NCI-H1105 treated with DMSO at 0.1 percent for 48 hours (cell line): ENCODE measurements at places on chromosomes 4 and X.
A peak's percentile ranks its signal among the peaks of the same experiment; 100 is the strongest.

GRCh38 chrX:133746593-133746992, 238.8 kb downstream of the GPC3 start:
- no peak for DNase-seq

GRCh38 chr4:103303011-103303410, 104.9 kb upstream of the CENPE start:
- DNase-seq, result no peak

DNA sequence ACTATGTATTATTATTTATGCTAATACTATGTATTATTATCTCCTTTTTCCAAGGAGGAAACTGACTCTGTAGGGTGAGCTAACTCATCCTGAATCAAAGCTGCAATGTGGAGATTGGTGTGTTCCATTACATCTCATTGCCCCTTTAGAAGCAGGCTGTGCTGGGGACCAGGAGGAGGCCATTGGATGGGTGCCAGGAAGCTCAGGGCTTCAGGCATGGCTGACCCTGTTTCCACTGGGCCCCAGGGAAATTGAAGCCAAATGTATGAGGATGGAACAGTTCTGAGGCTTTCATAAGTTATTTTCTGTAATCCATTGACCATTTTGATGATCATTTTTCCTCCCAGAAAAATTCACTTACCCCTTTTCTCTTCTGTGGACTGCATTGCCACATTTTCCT, 418.8 kb upstream of the ZFP42 start:
- DNase-seq, result no peak

- DNase-seq, result no peak
Measured at GRCh38 chr4:119025420-119025819, 110.2 kb upstream of the MYOZ2 start.

DNA sequence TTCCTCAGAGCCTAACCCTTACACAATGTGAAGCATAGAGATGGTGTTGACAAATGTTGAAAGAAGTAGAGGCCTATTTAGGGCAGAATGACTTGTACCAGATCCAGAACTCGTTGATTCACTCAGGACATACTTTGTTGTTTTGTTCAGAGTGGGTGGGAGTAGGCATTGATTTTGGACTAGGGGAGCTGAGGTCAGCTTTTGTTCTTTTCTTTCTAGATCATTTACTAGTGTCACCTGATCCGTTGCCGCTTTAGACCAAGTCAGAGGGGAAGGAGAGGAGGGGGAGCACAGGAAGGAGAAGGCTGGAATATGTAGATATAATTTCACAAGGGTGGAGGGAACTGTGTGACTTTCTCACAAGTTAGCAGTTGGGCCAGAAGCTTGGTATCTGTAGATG, 282.4 kb upstream of the GPC4 start:
- no peak for DNase-seq

DNA sequence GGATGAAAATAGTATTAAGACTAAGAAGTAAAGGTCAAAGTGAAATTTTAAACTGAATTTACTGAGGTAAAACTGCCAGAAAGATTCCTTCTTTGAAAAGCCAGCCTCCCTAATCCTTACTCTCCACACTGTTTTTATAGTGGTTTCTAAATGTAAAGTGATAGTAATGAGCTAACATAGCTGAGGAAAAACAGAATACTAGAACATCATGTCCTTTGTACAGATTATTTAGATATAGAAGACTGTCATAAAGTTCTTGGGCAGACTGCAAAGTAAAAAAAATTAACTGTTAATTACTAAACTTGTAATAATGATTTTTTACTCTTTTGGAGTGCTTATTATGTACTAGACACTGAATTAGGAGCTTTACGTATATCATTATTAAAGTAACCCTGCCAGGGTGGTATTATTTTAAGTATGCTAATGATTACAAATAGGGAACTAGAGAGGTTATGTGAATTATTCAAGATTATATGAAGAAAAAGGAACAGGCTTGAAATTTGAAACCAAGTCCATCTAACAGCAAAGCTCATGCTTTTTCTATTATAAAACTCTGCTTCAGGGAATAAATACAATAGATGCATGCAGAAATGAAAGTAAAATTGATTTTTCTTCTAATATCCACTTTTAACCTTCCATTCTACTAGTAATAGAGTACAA, 150.5 kb downstream of the TBCK start:
- no peak for DNase-seq

- no peak for DNase-seq
Measured at GRCh38 chrX:134373736-134374135, 86.2 kb upstream of the HPRT1 start.

DNA sequence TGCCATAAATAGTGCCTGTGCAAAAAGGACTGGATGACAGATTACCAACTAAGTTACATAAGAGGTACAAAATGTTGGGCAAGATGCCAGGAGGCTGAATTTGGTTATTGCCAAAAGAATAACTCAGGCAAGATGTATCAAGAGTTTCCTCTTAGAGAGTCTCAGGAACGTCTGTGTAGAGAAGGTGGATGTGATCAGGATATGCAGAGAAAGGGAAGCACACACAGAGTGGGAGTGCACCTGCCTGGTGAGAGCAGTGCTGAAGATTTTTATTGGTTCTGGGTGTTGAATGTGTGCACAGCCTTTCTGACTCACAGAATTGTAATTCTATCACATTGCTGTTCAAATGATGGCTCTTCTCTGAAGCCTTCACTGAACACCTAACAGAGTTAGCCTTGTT, 156.8 kb upstream of the HS3ST1 start:
- peak; percentile 21 for DNase-seq

DNA sequence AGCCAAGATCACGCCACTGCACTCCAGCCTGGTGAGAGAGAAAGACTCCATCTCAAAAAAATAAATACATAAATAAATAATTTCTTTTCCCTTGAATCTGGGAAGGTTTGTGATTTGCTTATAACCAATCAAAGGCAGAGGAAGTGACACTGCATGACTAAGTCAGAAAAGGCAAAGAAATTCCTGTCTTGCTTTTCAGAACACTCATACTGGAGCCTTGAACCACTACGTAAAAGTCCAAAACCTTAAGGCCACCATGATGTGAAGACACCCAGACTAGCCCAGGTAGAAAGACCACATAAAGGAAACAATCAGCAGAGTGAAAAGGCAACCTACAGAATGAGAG, 36.6 kb downstream of the TMEM156 start:
- DNase-seq, result no peak

- no peak for DNase-seq
Measured at GRCh38 chr4:182231080-182231479, 12.1 kb upstream of the TENM3 start.

GRCh38 chrX:108070891-108071290, 20.5 kb downstream of the PSMD10 start:
- no peak for DNase-seq

DNA sequence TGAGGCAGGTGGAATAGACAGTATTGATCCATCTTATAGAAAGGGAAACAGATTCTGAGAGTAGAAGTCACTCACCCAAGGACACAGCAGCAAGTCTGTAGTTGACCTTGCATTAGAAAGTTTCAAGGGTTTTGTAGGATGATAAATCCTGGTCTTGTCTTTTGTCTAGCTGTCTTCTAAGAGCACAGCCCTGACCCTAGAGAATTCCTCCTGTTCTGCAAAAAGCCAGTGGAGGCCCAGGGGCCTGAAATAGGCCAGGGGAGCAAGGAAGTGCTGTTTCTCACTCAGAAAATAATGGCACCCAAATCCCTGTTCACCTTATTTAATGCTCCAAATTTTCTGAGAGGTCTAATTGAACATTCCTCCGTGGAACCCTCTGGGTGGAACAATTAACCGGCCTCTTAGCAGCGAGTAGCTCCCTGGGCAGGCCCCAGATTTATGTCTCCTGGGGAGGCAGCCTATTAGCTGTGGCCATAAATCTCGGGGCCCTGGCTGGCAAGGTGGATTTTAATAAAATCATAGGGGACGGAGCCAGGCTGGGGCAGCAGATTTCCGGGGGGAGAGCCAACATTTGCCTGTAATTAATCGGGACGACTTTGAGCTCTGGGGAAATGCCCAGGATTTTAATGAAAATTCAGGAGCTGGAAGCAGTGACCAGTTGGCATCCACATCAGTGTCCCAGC, 49.2 kb upstream of the MSX1 start:
- no peak for DNase-seq

GRCh38 chr4:4871242-4871572, 11.7 kb downstream of the MSX1 start:
- DNase-seq, result no peak

DNA sequence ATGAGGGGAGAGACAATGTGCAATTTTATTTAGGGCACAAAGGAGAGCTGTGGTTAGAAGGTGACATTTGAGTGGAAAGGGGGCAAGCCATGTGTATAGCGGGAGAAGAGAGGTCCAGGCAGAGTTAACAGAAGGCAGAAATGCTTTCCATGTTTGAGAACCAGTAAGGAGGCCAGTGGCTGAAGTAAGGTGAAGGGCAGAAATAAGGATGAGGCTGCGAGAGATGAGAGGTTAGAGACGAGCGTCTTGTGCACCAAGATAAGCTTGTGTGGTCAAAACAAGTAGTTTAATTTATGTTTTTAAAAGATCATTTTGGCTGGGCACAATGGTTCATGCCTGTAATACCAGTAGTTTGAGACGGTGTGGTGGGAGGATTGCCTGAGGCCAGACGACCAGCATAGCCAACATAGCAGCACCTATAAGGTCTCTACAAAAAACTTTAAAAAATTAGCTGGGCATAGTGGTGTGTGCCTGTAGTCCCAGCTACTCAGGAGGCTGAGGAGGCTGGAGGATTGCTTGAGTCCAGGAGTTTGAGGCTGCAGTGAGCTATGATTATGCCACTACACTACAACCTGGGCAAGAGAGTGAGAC, 8.5 kb downstream of the HTT start:
- DNase-seq, result no peak

GRCh38 chr4:53622739-53623151, 31.5 kb upstream of the LNX1 start:
- no peak for DNase-seq

GRCh38 chr4:69591364-69591763, 48.1 kb downstream of the UGT2A2 start:
- DNase-seq, result no peak

DNA sequence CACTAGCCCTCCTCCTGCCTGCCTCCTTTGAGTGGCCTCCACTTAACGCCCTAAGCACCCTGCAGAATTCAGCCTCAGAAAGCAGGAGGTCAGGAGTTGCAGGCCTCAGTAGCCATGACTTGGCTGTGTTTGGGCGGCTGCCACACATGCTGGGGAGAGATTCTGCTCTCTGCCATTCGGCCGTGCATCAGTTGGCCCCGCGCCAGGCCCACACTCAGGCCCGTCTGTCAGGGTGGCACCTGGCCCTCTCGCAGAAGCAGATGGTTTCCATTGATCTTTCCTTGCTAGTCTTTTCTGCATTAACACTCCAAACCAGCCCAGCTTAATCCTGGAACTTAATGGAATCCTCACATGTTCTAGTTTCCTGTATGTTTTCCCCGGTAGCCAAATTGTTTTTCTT, 30.7 kb upstream of the ATP6AP2 start:
- DNase-seq, result peak; percentile 77
